Liver (tissue), 10 donors: ENCODE measurements at places on chromosomes 1 and 21. TPM values are rescaled to one million over a fixed set of nuclear protein-coding genes. Genes with fewer than 3 reads are reported as not detected.

Gene LCE1E
- not detected for total RNA-seq

Gene HRNR
- not detected for total RNA-seq

Gene MIB2
- 33.0 TPM for total RNA-seq

Gene RHOU
- 12.0 TPM for total RNA-seq

DNA sequence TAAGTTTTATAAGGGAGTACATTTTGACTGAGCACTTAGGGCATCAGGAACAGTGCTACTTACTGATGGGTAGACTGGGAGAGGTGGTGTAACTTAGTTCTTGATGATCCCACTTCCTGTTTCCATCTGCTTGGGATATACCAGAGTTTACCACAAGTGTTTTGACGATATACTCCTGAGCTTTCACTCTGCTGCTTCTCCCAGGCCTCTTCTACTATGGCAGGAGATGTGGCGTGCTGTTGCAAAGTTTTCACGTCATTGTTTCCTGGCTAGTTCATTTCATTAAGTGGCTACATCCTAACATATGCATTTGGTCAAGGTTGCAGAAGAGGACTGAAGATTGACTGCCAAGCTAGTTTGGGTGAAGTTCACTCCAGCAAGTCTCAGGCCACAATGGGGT lies 41.3 kb upstream of the LAMC2 start:
- DNase-seq: no peak

- no peak for DNase-seq
Observed at GRCh38 chr1:109475261-109475660, 8.4 kb upstream of the ATXN7L2 start.

DNA sequence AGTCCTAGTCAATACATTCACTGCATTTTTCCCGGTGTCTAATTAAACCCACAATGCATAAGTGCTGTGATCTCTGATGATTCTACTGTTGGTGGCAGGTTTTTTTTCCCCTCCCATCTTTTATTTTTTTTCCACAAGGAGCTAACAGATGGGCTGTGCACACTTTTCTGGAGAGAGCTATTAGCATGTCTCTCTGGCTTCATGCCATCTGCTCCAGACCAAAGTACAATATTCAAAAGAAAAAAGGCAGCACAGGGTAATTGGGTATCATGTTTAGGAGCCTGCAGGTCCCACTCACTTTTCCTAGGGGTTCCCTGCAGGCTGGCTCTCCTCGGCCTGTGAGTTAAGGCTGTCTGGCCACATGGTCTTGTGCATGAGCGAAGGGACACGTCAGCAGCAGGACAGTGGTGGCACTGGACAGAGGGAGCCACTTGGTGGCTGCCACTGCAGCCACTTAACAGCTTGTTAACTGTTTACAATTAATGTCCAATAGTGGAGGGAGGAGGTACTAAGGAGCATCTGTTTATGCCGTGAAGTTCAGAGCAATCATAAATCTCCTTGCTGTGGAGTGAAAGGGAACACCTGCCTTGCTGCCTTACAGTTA lies 53.5 kb upstream of the C8B start:
- no peak for DNase-seq

DNA sequence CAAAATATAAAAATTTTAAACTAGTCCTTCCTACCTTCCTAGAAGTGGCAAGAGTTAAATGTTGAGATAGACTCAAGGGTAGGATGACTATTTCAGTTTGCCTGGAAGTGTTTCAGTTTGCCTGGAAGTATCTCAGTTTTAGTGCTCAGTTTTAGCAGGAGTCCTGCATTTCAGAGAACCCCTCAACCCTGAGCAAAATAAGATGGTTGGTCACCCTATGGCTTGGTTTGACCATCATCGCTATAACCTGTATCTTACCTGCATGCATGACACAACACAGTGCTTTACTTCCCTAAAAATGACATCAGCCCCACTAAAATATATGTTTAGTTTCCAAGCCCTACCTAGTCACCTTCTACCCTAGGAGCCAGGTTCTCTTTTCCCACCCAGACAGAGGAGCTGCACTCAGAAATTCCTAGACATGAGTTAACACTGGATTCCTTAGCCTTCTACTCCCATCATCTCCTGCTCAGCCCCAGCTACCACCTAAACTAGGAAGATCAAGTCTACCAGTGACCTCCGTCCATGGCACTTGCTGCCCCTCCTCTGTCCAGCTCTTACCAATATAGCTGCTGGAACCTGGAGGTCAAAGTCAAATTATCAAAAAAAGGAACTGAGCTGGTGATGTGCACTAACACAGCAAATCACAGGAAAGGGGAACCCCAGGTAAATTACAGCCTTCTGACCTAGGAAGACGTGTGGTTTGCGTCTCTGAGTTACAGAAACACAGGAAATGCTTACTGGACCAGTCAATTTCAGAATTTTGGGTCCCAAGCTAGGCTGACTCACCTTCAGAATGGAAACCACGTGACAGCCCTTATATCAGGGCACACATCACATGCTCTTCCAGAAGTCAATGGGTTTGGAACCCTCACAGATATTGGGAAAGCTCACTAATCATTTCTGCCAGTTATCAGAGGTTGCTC lies 2.2 kb upstream of the G0S2 start:
- no peak for DNase-seq

- no peak for DNase-seq
Observed at GRCh38 chr1:228860911-228861831, 125.9 kb downstream of the RHOU start.

DNA sequence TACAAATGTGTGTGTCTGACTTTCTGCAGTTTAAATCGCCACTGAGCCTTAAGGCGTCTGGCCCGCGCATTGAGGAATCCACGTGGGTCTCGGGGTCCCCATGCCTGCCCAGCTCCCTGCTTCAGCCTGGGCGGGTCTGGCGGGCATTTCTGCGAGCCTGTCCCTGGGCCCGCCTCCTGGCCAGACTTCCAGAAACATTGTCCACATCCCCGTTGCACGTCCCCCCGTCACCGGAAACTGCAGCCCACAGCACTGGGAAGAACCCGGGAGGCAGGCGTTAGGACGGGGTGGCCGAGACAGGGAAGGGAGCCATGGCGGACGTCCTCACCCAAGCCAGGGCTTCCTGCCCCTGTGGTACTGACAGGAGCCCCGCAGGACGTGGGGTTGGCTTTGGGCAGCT lies 113.1 kb upstream of the COL6A1 start:
- no peak for DNase-seq

GRCh38 chr1:91020486-91020885 lies 1.3 kb downstream of the ZNF644 start:
- no peak for DNase-seq

DNA sequence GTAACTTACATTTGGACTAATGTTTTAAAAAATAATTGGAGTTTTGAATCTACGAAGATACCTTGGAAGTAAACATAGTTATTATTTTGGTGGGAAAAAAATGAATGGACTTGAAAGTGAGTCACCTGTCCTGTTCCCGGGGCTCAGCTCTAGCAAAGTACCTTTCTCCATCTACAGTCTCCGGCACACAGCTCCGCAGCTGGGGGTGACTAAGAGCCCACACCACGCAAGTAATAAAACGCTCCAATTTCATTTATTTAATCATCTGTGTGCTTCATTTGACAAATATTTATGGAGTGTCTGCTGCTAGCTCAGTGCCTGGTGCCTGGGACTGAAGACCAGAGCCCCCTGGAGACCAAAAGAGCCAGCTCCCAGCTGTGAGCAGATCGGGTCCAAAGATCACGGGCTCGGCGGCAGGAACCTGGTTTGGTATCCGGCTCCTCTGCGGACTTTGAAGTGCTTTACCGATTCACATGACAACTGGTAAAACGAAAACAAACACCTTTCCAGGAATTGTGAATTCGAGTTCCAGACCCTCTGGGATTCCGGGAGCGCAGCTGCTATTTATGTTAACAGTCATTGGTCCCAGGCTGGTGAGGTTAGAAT lies 1.7 kb upstream of the RIPK4 start:
- DNase-seq: peak; percentile 67

- DNase-seq: no peak
Observed at GRCh38 chr1:22412932-22413727, 38.5 kb upstream of the ZBTB40 start.

DNA sequence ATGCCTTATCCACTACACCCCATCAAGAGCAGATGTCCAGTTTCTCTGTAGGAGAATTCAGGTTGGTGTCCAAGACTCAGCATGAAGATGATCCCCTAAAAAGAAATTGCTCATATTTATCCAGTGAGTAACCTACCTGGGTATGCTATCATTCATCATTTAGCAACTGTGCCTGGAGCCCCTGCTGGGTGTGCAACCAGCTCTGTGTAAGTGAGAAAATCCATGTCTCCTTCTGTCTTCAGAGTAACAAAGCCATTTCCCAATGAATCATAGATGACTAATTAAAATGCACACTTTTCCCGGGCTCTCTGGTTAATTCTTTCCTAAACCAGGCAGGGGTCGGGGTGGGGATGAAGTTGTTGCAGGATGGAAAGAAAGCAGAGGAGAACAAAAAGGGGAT lies 35.8 kb downstream of the OLFML3 start:
- no peak for DNase-seq

GRCh38 chr1:40382108-40382460 lies 8.6 kb downstream of the SMAP2 start:
- no peak for DNase-seq

DNA sequence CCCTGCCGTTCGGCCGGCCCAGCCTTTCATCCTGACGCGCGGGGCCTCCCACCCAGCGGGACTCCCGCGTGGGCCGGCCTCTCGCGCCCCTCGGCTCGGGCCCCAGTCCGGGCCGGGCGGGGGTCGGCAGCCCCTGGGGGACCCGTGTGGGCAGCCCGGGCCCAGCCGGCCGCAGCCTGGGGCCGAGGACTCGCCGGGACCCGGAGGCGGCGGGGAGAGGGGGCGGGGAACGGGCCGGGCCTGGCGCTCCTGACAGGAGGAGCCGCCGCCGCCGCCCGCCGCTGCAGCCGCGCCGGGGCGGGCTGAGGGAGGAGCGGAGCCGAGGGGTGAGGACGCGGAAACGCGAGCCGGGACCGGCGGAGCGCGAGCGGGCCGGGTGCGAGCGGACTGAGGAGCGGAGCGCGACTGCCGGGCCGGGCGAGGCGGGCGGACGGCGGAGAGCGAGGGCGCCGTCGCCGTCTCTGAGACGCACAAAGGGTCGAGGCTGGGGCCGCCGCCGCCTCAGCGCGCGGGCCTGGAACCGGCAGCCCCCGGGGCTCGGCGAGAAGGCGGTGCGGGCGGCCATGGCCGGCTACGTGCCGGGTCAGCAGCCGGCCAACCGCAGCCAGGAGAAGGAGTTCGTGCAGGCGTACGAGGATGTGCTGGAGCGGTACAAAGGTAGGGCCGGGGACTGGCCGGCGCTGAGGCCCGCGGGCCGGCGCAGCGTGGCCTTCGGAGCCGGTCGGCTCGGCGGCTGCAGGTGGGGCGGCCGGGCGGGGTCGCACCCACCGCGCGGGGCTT lies 79.1 kb downstream of the NDUFS5 start:
- DNase-seq: peak; percentile 66

- DNase-seq: no peak
Observed at GRCh38 chr1:242055749-242056320, 56.9 kb upstream of the MAP1LC3C start.
